ENCODE measurements at places on chromosomes 1 and 21. TPM values are rescaled to one million over a fixed set of nuclear protein-coding genes. Genes with fewer than 3 reads are reported as not detected.

B3GALNT2 gene
- 59.5 TPM for total RNA-seq

SHISA4 gene
- total RNA-seq, result 10.1 TPM

C8B gene
- total RNA-seq, result not detected

RUNX3 gene
- 0.37 TPM for total RNA-seq

ADAMTS5 gene
- total RNA-seq, result 59.2 TPM

PTCH2 gene
- total RNA-seq, result 4.4 TPM

RGS7 gene
- total RNA-seq, result 0.42 TPM

TNFSF4 gene
- 2.6 TPM for total RNA-seq

NHLH1 gene
- total RNA-seq, result not detected

BMP8A gene
- total RNA-seq, result 0.95 TPM

Data from urinary bladder (tissue), 4 donors.